ENCODE measurements at places on chromosomes 6 and 20.

DNA sequence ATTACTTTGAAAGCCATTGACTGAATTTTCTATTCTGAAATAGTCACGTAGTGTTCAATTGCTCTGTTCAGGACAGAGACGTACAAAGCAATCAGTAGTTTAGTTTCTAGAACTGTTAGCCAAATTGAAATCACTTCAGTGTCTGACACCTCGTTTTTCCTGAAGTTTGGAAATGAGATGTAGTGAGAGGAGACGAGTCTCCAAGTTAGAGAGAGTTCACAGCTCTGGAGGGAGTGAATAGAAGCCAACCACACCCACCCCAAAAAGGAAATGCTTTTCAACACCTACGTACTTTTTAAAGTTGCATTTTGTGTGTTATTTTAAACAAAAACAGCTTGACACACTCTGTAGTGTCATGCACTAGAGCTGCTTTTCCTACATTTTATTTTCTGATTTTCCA, 296.0 kb downstream of the ADGRG6 start:
- no peak for DNase-seq

DNA sequence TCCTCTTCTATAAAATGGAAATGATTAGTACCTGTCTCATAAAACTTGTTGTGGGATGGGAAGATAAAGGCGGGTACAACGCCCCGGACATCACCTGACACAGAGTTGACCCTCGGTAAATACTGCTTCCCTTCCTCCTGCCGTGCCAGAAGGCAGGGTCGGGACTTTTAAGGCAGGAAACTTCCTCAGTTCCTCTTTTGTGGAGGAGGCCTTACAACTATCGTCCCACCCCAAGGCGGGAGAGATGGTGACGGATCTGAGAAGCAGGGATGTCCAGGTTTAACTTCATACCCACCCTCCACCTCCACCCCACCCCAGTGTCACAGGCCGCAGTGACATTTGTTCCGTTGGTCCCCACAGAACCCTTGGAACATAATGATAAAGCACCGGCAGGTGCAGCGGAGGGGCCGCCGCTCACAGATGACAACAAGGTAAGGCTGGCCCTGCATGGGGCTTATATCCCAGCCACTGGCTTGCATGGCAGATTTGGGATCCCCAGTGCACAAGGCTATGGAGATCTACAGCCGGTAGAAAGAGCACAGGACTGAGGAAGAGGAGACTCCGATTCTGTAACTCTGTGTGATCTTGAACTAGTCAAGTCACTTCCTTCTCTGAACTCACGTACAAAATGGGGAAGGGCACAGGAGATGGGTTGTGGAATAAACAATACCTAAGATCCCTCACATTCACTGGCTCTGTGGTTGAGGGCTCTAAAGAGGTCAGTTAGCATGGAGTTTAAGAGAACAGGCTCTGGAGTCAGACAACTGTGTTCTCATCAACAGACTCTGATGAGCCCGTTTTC, 764 bp downstream of the DNTTIP1 start:
- no peak for DNase-seq

DNA sequence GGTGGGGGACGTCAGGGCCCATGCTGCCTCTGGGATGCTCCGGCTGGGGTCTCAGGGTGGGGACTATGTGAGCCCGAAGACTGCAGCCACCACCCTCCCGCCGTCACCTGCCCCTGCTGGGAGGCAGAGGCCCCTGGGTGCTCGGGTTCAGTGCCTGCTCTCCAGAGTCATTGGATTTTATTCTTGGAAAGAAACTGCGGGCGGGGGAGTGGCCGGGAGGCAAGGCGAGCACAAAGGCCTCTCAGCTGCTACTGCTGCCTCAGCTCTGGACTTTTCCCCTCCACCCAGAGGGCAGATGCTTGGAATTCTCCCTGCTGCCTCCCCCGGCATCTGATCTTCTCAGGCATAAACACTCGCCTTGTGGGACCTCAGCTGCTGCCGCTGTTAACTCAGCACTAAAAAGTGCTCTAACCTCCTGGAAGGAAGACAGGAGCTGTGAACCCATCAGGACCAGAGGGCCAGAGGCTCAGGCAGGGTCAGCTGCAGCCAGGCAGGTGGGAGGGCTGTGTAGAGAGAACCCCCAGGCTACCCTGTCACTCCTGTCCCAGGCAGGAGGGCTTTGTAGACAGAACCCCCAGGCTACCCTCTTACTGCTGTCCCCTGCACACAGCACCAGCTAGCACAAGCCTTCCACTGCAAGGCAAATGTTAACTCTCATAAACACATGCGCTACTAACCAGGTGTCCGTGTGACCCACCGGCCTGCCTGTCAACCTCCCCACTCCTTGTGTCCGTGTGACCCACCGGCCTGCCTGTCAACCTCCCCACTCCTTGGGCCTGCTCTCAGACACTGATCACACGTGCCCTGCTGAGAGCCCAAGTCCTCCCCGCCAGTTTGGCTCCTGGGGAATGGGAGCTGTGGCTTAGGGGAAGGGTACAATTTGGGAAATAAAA, 9.4 kb upstream of the FRMD1 start:
- peak; percentile 48 for DNase-seq

GRCh38 chr20:22403632-22404361, 180.6 kb downstream of the FOXA2 start:
- no peak for DNase-seq

Data from kidney epithelial cell (primary cell).